GOT3 (cell line): ENCODE measurements at places on chromosomes 5 and 9.

DNA sequence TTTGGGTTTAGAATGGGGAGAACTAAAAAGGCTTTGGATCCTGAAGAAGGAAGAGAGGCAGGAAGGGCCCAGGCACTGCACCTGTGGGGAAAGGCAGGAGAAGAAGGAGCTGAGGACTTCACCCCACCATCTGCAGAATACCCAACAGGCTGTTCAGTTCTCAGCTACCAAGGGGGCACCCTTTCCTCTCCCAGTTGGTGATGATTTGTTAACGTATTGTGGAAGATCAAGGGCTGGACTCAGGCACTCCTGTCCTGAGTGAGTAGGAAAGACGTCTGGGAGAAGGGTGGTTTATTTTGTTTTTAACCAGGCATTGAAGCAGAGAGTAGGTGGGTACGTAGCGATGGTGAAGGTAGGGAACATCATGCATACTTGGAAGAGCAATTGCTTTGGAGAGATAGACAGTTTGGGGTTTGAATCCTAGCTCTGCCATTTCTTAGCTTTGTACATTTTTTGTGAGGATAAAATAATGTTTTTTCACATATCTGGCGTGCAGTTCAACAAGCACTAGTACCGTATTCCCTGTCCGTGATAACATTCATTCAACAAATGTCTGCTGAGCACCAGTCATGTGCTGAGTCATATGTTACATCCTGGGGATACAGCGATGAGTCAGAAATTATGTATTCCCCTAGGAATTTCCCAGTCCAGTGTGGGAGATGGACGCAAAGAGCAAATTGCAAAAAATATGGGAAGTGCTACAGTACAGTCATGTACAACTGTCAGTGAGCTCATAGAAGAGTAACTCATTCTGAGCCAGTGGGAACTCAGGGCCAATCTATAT lies 2.1 kb downstream of the MSANTD3 start:
- DNase-seq: no peak

- DNase-seq: no peak
These were observed 481.9 kb downstream of the ARHGEF28 start for GRCh38 chr5:74107899-74108298.

DNA sequence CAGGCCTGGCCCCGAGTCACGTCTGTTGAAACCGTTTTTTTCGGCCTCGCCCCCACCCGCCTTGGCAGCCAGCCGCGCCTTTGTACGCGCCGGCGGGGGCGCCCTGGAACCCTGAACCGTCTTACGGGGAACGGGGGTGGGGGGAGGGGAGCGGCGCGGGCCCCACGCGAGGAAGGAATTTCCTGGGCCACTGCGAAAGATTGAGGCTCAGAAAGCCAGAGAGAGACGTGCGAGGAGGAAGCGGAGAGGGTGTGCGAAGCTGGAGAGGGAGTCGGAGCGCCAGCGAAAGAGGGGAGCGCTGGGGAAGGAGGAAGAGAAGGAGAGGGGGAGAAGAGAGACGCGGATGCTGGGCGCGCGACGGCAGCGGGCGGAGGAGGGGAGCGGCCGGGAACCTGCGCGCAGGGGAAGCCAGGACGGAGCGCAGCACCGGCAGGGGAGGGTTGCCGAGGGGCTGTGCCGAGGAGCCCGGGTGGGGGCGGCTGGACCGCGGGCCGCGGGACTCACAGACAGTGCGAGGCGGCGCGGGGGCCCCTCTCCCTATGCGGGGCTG lies 4.6 kb upstream of the PRDM12 start:
- no peak for DNase-seq

- no peak for DNase-seq
These were observed 68.7 kb upstream of the TAF11L2 start for GRCh38 chr5:17429353-17429752.

DNA sequence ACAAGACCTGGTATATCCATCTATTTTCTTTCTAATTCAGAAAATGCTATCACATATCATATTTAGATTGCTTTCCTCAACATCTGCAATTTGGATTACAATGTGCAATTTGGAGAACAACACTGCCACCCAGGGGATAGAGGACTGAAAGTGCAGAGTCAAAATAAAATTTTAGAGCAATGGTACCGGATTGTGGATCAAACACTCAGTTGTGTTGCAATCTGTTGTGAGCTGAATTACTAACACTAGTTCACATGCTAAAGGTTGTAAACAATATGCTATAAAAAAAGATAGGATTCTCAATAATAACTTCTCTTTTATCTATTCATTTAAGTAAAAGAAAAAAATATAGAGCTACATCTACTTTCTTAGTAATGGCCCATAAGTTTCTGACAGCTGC lies 11.9 kb upstream of the SRFBP1 start:
- DNase-seq: no peak

DNA sequence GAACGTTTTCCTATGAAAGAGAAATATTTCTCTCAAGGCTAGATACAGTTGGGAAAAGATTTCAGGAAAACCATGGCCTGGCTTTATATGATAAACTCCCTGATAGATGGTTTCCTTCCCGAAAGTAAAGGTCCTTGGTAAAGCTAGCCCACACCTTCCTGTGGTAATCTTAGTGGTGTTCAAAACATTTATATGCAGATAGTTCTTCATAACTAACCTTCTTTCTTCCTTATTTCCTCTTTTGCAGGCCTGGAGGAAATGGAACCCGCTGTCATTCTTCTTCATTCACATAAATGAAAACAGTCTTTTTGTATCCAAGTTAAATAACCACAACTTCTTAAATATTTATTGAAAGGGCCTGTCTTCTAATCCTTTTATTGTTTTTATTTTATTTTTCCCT lies 474.0 kb upstream of the ACTBL2 start:
- DNase-seq: no peak

DNA sequence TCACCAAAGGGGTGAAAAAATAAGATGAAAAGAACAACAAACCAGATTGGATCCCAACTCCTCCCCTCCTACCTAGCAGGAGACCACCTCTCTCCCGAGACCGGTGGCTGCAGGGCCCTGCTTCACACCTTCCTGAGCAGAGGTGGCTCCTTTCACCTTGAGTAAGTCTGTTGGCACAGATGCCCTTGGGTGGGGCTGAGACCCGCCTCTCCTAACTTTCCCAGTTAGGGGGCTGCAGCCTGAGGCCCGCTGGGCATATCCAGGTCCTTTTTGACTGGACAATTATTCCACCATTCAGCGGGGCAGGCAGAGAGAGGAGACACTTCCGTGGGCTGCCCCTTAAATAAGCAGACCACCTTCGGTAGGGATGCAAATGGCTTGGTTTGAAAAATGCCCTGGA lies 1.3 kb downstream of the SLC25A48 start:
- DNase-seq: no peak

GRCh38 chr5:99349787-99350186 lies 421.0 kb upstream of the CHD1 start:
- DNase-seq: no peak

DNA sequence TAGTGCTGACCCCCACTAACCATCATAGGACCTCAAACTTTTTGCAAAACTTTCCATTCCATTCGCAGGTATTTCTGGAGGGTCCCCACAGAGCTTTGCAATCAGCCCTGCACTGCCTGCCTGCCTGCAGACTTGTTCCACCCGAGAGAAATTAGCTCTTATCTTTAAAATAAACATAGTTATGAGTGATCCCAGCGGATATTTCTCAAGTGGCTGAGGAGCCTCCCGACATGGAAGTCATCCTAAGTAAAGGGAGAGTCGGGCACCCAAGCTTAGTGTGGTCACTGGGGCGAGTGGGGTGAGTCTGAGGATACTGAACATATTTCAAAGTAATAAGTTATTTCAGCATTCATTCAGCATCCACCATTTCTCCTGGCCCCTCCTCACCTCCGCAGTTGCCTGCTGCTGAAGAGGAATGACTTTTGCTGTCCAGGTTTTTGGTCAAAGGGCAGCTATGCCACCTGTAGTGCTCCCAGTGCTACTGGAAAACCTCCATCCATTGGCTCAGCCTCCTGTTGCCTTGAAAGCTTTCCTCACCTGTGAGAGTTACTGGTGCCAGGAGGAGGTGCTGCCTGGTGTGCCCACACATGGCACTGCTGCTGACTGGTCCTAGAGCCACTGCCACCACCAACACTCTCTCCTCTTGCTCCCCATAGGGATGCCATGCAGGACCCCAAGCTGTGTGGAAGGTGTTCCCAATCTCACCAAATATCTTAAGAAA lies 89.7 kb upstream of the PCSK1 start:
- DNase-seq: no peak

GRCh38 chr5:151490627-151491026 lies 43.2 kb downstream of the SLC36A1 start:
- DNase-seq: no peak

GRCh38 chr5:126253406-126253805 lies 169.8 kb upstream of the GRAMD2B start:
- DNase-seq: no peak

GRCh38 chr9:127195976-127196825 lies 68.4 kb upstream of the GARNL3 start:
- DNase-seq: no peak

GRCh38 chr9:83425240-83425639 lies 113.0 kb downstream of the FRMD3 start:
- no peak for DNase-seq

DNA sequence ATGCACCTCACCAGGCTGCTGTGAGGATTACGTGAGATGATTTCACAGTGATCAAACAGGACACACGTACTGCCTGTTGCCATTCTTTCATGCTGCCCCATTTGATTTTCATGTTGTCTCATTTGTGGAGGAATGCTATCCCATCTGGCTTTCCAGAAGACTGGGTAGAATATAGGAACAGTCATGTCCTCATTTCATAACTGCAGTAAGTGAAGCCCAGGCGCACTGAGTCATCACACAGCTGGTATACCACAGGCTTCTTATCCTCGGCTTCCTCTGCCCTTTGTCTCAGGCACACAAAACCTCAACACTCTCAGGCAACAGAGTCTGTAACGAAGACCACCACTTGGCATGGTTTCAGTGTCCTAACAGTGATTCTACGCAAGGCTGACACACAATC lies 62.3 kb downstream of the LHFPL2 start:
- DNase-seq: no peak

DNA sequence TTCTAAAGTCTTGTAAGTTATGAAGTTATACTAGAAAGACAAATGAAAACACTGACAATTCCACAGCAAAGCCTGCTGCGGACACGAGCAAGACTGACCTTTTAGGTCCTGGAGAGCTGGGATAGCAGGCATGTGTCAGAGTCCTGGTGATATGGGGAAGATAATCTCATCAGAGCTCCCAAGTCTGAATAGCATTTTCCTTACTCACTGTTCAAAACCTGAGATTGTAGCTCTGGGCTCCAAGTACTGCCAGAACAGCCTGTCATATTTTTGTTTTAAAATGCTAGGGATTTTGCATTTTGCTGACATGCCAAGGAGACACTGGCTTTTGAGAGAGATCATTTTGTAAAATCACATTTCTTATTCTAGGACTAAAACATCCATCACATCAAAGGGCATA lies 90.1 kb downstream of the DRD1 start:
- DNase-seq: no peak

- no peak for DNase-seq
These were observed 88.8 kb upstream of the EQTN start for GRCh38 chr9:27385606-27386322.

DNA sequence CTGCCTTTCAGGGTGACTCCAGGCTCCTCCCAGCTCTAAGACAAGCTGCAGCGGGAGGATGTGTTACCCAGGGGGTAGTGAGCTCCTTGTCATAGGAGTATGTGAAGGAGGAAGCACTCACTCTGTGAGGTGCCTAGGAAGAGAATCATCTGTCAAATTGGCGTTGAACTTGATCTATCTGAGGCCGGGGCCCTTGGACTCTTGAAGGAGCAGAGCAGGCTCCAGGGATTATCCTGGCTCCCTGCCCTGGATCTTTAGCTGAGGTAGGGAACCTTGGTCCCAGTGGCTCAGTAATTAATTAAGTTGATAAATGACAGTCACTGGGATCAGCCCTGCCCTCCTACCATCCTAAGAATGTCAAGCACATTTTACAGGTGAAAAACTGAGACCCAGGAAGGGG lies 15.5 kb downstream of the ADGRD2 start:
- DNase-seq: no peak

DNA sequence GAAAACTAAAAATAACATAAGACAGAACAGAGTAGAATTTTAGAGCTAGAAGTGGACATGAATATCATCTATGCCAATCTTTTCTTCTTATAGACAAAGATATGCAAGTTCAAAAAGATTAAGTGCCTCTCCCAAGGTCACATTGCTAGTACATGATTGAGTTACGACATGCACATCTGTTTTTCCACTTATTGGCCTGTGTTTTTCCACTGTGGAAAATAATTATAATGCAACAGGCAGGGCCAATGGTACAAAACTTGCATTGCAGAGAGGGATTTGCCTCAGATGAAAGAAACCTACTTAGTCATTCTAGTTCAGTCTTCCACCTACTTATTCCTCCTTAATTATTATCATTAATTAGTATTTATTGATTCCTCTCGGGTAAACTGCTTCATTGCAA lies 407.8 kb upstream of the SGCD start:
- no peak for DNase-seq

- DNase-seq: no peak
These were observed 12.9 kb downstream of the PCDHGC5 start for GRCh38 chr5:141501761-141502160.

GRCh38 chr5:173642895-173643481 lies 26.5 kb upstream of the BOD1 start:
- DNase-seq: no peak

GRCh38 chr5:50704730-50705129 lies 38.3 kb downstream of the PARP8 start:
- no peak for DNase-seq

GRCh38 chr9:109599711-109600110 lies 101.6 kb upstream of the PTPN3 start:
- DNase-seq: no peak

DNA sequence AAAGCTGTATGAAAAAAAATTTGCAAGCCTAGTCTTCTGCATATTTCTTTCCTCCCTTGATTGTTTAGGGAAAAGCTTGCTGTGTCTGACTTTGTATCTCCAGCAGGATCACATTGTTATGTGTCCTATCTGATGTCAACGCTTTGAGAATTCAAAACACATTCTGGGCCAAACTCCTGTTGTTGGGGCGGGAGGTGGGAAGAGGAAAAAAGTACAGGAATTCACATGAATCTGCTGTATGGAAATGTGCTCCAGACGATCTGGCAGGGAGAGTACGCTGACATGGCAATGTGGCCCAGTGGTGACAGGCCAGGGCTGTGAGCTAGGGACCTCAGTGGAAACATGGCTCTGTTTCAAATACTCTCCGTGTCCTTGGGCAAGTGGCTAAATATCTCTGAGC lies 87.4 kb upstream of the GNA14 start:
- DNase-seq: no peak

- DNase-seq: no peak
These were observed 4.8 kb upstream of the NSMF start for GRCh38 chr9:137463931-137464290.

GRCh38 chr5:113489299-113489698 lies 1.0 kb upstream of the MCC start:
- DNase-seq: peak; percentile 49

GRCh38 chr5:73369278-73369677 lies 79.3 kb downstream of the FOXD1 start:
- DNase-seq: no peak
